Natural killer cell (primary cell): ENCODE measurements at places on chromosomes 1 and 21.
A peak's percentile ranks its signal among the peaks of the same experiment; 100 is the strongest.

GRCh38 chr1:172468296-172468695 is 24.4 kb upstream of the PIGC start:
- DNase-seq = no peak

DNA sequence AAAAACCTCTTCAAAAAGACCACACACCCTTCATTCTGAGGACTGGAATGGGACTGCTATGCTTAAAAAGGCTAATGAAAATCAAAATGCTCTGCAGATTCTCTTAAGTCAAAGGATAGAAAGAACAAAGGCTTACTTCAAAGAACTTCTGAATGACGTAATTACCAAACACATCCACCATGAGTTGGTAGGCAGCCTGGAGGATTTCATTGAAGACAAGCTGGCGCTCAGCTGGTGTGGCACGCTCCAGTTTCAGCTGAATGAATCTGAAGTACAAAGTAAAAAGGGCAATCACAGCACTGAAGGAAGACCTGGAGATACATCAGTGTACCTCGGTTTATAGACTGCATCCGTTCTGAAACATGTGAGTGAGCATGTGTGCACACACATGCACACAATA is 43.5 kb upstream of the SDC3 start:
- DNase-seq = peak; percentile 48

GRCh38 chr1:248047008-248047407 is 372 bp downstream of the OR2L3 start:
- DNase-seq = no peak

DNA sequence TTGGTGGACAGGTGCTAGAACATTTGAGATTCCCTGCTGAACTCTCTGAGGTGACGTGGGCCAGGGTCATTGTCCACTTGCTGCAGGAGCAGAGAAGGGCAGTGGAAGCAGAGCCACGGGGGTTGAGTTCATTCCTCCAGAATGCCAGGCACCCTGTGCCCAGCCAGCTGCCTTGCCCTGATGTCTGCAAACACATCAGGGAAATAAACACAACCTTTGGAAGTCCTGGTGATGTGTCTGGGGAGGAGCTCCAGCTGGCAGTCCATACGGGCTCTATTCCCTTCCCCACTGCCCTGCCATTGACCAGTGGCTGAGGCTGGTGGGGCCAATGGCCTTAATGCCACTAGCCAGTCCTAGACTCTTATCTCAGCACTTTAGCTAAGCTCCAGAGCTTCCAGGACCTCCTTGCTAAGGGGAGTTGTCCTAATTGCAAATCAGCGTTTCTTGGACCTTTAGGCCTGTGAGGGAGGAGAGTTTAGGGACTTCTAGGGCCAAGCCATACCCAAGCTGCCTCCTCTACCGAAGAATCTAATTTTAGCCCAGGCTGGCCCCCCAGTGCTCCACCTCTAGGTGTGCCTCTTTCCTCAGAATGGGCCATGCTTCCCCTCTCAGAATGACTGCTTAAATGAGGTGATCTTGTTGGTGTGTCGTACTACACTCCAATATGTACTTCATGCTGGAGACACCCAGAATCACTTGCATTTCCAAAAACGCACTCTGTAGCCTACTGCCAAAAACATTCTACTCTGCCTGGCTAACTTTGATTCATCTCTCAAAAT is 25.9 kb upstream of the MFSD2A start:
- no peak for DNase-seq

- no peak for DNase-seq
Observed at GRCh38 chr1:160277330-160277729, 7.6 kb downstream of the PEX19 start.

GRCh38 chr21:41169701-41170100 is 1.7 kb downstream of the BACE2 start:
- DNase-seq = no peak

DNA sequence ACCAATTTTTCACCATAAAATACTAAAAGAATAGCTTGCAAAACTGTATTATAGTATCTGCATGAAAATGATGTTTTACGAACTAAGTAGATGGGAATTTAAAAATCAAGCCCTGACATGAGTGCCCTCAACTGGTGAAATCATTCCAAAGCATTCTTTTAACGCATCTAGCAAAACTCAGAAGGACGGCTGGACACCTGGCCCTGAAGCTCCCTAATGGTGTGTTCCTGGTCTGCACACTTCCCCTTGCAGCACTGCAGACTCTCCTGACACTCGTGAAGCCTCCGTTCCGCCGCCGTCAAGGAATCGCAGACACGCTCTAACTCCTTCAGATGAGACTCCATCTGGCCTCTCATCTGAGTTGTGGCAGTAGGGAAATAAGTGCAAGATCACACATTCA is 39.9 kb downstream of the ODF2L start:
- DNase-seq = no peak

- no peak for DNase-seq
Observed at GRCh38 chr1:10471411-10472219, 714 bp downstream of the DFFA start.

DNA sequence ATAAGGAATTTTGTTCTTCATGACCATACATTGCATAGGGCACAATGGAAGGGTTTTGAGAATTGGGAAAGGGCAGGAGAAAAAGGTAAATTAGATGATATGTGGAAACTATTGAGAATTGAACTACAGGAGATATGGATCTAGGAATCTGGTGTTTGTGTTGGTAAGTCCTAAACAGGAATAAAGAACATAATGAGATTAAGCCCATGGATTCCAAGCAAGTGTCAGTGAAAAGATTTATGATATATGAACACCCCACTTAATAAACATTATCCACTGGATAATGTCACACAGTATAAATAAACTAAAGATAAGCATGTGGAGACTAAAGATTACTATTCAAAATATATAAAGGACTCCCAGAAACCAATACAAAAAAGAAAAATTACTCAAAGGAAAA is 98.2 kb downstream of the TNFSF18 start:
- DNase-seq = no peak

DNA sequence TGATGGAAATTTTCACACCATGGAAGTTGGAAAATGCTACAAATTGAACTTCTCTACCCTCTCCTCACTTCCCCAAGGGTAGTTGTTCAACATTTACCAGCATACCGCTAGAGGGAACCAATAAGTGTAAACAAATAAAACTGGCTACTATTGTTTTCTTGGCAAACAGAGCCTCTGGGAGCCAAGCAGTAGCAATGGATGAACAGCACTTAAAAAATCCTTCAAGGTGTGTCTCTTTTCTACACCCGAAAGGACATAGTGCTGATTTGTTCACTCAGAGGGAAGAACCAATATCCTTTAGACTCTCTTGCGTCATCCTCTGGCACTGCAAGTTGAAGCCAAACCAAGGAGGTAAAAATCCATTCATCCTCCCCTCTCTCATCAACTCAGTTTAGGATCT is 161.5 kb downstream of the TBX15 start:
- no peak for DNase-seq

- peak; percentile 68 for DNase-seq
Observed at GRCh38 chr1:172002725-172003345, 161.5 kb downstream of the DNM3 start.

DNA sequence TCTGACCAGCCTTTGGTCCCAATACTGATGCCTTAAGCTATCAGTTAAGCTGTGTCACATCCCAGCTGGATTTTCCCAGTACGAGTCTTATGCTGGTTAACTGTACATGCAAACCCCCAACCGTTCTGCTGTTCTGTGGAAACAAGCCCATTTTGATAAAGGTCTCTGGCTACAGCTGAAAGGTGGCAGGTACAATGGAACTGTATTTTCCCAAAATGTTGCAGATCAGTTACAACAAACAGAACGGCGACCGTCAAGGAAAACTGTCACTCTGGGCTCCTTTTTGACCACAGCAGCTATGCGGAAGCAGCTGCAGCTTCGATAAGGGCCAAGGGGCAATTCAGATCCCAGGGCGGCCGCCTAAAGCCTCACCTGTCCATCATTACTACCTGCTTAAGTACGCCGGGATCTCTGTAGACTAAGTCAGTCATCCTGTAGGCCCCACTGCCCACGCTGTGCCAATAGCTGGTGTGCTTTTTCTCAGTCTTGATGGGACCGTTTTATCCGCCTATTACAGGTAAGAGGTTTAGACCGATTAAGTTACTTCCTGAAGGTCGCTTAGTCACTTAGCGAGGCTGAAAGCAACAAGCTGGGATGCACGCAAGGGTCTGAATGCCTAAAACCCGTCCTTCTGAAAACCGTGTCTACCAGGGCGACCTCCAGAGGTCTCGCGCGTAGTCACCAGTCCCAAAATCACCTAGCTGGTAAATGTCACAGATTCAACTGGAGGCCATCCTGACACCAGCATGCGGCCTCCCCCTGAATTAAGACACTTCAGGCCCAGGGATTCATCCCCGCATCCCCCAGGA is 11.1 kb upstream of the RAB42 start:
- no peak for DNase-seq

GRCh38 chr1:24938276-24938675 is 8.2 kb upstream of the RUNX3 start:
- DNase-seq = no peak

DNA sequence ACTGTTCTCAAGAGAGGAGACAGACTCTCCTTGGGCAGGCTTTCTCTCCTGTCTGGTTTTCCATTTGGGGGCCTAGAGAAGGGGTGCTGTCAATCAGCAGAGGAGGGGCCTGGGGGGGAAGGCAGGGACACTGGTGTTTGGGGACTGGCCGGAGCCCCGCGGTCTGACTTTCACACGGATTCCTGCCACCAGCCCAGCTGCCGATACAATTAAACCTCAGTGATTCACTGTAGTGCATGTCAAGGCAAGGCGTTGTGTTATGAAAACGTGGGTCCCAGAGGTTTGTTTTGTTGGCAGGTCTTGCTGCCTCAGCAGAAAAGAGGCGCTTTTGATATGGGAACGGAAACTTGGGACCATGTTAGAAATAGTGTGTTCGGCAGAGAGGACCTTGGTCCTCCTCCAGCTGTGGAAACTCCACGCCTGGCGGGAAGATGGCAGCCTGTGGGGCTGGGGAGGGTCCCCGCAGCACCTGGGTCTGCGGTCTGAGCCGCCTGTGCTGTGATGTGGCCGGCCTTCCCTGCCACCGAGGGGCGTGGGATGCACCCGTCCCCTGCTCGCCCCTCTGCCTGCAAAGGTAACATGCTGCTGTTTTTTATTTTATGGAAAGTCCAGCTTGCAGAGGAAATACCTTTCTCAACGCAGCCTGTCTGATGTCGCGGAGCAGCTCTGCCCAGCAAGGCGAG is 47.6 kb downstream of the SPSB1 start:
- no peak for DNase-seq

GRCh38 chr1:181592255-181592859 is 109.0 kb downstream of the CACNA1E start:
- no peak for DNase-seq

GRCh38 chr1:204190212-204191211 is 5.8 kb downstream of the KISS1 start:
- DNase-seq = no peak

GRCh38 chr1:22142315-22143064 is 407 bp downstream of the WNT4 start:
- DNase-seq = peak; percentile 27

DNA sequence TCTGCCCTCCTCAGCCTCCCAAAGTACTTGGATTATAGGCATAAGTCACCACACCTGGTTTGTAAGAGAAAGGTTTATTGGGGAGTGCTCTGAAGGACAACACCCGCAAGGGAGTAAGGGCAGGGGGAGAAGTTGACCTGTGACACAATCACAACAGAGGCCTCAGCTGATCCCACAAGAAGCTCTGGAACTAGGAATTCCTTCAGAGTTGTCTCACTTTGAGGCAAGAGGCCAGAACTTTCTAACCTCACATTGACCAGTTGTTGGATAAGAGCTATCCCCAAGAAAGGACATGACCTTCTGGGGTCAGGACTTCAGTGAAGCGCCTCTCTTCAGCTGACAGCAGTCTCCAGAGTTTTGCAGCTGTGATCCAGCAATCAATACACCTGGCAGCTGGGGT is 27.4 kb upstream of the RC3H1 start:
- DNase-seq = no peak

DNA sequence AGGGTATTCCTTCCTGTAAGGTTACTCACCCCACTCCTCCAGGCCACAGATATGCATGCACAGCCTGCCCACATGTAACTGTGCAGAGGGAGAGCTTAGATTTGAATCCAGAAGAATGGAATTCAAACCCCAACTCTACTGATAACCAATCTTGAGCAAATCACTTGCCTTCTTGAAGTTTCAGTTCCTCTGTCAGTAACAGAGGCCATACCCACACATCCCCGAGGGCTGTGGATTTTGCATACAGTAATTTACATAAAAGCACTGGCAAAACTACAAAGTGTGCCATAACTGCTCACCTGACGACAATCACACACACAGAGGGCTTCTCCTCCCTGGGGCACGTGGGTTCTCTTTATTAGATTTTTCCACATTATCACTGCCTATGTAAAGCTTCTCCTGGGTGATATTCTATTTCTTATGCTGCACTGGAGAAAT is 18.6 kb downstream of the CD247 start:
- DNase-seq = peak; percentile 68
